Fibroblast of gingiva (primary cell): ENCODE measurements at places on chromosomes 6 and 20.

DNA sequence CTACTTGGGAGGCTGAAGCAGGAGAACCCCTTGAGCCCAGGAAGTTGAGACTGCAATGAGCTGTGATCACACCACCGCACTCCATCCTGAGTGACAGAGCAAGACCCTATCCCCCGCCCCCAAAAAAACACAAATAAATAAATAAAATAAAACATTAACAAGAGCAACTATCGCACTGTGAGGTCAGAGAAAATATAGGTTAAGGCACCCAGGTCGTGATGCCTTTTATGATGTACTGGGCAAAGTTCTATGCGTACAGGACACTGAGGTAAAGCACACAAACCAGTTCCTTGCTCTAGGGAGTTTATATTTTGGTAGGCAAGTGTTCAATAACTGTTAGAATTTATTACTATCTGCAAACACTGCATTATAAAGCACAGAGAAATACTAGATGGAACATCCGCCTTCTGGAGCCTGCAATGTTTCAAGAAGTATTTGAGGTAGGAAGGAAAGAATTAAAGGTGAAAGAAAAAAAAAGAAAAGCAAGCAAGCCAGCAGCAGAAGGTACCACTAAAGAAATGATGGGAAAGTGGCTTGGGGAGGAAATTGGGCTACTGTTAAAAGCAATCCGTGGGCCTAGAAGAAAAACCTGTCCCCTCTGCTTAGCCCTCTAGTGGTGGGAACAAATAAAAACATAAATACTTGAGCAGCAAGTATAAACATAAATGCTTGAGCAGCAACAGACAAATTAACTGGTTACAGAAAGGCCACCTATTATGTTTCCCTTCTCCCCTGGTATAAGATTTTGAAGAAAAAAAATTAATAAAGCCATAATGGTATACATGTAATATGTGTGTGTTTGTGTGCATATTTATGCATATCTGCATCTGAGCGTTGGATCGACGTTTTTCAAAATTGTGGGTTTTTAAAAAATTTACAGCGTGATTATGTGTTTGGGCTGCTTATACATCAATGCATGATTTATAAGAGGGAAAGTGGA is 128.0 kb downstream of the PHACTR1 start:
- peak; percentile 23 for DNase-seq

- no peak for DNase-seq
These were observed 283.6 kb downstream of the CDKAL1 start for GRCh38 chr6:20817806-20818320.

DNA sequence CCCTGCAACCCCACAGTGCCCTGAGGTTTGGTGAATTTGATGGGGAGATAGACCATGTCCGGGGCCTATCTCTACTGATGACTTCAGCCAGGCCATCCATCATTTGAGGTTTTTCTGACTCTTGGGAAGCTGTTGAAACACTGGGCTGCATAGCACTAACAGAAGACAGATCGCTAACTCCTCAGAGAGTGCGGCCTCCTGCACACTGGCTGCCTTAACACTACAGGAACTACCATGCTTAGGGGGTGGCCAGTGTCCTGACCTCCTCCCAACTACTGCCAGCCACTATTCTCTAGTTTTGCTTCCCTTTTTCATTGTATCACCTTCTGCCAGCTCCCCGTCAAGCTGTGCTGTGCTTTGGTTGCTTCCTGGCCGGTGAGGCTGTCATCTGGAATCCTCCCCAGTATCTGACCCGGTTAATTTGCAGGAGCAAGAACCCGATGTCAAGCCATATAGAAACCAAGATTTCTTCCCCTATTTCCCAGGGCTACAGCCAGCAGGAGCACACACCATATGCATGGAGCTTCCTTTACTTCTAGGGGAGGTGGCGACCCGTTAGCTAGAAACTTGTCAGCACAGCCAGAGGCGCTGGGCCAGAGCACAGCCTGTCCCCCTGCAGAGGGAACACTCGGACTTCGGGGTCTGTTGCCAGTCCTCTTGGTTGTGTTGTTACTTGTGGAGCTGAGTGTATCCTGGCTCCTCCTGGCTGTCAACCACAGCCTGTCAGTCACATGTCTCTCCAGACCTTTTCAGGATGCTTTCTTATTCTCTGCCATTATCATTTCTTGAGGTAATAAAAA is 57.3 kb upstream of the TRAF3IP2 start:
- no peak for DNase-seq

GRCh38 chr6:160795721-160796120 is 93.7 kb downstream of the PLG start:
- DNase-seq = no peak

- no peak for DNase-seq
These were observed 50.3 kb upstream of the PREP start for GRCh38 chr6:105452924-105453756.

DNA sequence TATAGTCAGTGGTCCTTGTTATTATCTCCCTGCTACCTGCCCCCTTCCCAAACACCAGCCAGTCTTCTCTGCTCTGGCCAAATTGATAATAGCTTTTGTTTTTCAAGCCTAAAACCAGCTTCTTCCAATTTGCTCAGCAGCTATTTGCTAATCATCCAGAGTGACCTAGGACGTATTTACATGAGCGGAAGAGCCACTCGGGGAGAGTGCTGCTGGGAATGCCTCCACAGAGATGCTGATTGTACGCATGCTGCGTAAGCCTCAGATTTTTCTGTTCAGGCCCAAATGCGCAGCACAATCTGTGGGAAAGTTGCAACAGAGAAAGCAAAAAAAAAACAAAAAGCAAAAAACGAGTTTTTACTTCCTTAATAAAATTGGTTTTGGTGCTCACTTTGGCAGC is 24.4 kb upstream of the ID1 start:
- peak; percentile 38 for DNase-seq

GRCh38 chr6:113148566-113148965 is 708.6 kb upstream of the MARCKS start:
- no peak for DNase-seq

- DNase-seq = no peak
These were observed 4.0 kb downstream of the PLAGL2 start for GRCh38 chr20:32203356-32204204.

DNA sequence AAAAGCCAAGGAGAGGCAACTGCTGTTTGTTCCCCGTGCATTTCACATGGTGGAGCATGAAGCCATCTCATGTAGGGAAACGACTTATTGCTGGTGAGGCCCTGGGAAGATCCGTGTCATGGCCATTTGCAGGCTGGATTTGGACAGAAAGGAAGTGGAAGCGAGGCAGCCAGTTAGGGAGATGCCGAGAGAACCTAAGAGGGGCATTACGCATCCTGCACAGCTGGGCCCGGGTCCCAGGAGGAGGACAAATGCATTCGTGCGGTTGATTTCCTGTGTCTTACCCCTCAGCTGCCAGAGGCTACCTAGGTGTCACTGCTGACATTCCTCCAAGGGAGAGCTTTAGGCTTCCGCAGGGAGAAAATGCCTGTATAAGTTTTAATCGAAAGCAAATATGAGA is 316.2 kb upstream of the CDYL start:
- DNase-seq = no peak

- DNase-seq = no peak
These were observed 274.7 kb upstream of the SUPT3H start for GRCh38 chr6:45652416-45652815.

GRCh38 chr20:57838670-57839151 is 128.9 kb upstream of the PMEPA1 start:
- no peak for DNase-seq

DNA sequence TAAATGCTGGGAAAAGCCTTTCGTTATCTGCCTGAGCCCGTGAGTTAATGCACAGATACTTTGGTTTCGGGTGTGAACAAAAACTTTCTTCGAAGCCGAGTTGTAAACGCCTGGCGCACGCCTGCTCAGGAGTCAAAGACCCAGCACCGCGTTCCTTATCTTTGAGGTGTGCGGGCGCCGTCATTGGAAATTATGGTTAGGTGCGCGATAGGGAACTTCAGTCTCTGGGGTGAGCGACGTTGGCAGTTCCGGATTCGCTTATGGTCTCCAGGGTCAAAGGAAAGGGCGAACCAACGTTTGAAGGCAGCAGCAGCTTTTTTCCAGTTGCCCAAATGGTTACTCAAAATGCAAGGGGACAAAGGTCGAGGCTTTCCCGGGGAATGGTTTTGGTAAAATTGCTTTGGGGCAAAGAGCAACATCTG is 853 bp downstream of the SLC22A3 start:
- no peak for DNase-seq

- no peak for DNase-seq
These were observed 861 bp upstream of the RALGAPA2 start for GRCh38 chr20:20713244-20713765.

- DNase-seq = no peak
These were observed 4.3 kb downstream of the EEF1A2 start for GRCh38 chr20:63494420-63495166.

DNA sequence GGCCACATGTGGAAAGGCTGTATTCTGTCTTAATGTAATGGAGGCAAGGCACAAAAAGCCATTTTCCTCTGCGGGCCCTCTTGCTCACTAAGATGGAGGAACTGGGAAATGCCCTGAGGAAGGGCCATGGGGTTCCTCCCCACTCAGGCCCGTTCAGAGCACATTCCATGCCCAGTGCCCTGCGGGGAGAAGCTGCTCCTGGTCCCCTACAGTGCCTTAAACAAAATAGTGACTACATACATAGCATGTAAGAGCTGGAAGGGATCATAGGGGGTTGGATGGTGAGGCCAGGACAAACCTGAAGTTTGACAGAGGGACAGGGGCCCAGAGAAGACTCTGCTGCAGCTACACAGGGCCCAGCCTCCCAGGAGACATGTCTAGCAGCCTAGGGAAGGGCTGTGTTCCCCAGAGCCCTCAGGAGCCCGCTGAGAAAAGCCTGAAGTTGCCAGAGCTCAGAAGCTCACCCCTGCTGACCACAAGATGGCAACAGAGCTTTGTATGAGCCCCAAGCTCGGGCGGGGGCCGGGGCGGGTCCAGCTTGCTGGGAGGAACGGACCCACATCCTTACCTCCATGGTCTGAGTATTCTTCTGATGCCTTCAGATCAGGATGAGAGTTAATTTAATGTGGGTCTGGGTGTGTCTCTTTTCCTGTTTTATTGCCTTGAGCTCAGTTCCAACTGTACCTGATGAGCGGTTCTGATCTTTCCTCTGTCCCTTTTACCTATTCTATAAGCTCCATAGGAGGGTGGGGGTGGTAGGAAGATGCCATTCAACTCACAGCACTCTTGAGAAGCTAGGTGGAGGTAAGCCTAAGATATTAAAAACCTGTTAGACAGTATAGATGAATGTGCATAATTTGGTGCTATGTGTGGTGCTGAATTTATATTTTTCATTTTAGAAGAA is 242.9 kb downstream of the CDC5L start:
- peak; percentile 50 for DNase-seq

GRCh38 chr6:138716013-138716412 is 57.6 kb upstream of the CCDC28A start:
- DNase-seq = no peak

GRCh38 chr6:87701344-87701675 is 723 bp downstream of the AKIRIN2 start:
- DNase-seq = no peak

DNA sequence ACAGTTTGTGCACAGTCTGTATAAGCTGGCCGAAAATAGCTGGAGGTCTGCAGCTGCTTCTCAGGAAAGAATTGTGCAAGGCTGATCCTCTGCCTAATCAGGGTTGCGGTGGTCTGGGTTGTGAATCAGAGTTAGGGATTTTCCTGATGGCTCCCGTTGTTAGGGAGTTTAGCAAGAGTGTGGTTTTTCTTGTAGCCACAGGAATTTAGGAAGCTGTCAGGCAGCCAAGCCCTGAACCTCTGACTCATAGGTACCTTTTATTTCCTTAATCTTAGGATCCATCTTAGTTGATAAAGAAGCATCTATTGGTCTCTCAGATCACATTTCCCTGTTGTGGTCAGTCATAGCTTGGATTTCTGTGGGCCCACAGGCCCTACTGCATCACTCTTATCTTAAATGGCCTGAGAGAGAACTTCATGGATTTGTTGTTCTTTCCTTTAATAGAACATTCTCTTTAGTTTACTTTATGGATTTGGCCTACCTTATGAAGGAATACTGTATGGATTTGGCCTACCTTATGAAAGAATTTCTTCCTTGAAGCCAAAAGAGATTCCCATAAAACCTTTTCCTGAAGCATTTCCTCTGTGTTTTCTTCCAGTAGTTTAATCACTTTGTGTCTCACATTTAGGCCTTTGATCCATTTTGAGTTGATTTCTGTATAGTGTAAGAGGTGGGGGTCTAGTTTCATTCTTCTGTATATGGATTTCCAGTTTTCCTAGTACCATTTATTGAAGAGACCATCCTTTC is 10.3 kb downstream of the KIF25 start:
- peak; percentile 93 for DNase-seq

- DNase-seq = no peak
These were observed 151.1 kb downstream of the TTLL2 start for GRCh38 chr6:167475947-167476346.

GRCh38 chr6:40349123-40349900 is 237.9 kb downstream of the LRFN2 start:
- DNase-seq = no peak

DNA sequence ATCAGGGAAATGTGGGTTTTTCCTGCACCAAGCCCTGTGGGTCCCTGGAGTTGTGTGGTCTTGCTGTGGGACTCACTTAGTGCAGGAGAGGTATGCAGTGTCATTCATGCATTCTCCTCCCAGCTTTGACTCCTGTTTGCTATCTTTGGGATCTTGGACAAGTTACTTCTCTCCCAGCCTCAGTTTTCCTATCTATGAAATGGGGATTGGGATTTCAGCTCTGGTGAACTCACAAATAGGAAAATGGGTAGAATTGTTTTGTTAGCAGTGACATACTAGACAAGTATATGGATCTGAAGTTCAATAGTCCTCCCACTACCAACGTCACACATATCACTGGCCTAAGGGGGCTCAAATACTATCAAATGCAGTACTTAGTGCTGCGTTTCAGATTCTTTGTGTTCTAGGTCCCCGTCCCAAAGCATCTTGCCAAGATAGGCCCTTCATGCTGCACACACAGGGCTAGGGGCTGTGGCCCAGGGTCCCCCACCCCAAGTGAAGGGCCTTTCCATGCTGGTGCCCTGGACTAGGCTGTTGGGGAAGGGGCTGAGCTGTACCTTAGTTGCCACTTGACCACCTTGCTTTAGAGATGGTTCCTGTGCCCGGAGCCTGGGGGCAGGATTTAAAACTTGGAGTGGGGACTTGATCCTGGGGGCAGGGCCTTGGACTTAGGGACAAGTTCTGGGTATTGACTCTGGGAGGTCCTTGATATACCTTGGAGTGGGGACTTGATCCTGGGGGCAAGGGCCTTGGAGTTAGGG is 98.0 kb downstream of the TOX2 start:
- DNase-seq = no peak

- DNase-seq = peak; percentile 98
These were observed 9.4 kb upstream of the ARMC12 start for GRCh38 chr6:35727231-35727934.

- no peak for DNase-seq
These were observed 27.1 kb downstream of the NAPB start for GRCh38 chr20:23393996-23394775.

DNA sequence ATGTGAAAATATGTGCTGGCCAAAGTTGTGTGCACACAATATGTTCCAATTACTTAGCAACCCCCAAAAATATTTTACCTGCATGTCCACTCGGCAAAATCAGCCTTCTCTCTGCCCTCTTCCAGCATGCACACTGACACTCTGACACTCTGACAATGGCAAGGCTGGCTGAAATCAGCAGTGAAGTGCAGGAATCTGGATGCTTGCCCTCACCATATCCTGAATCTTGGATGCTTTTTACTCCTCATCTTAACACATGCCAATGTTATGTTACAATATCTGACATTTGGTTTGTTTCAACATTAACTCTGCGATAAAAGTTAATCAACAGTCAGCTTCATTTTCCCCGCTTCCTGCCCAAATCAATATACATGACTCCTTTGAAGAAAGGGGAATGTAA is 203.2 kb downstream of the COL9A1 start:
- DNase-seq = no peak

GRCh38 chr6:5998236-5998635 is 8.5 kb downstream of the NRN1 start:
- no peak for DNase-seq
